ENCODE measurements at places on chromosomes 5 and 9. TPM values are rescaled to one million over a fixed set of nuclear protein-coding genes. Genes with fewer than 3 reads are reported as not detected.

Gene IFNA21
- not detected for total RNA-seq

Gene C9orf50
- total RNA-seq = not detected

Gene DENND1A
- total RNA-seq = 11.3 TPM

Gene NR5A1
- not detected for total RNA-seq

Gene NDOR1
- 15.2 TPM for total RNA-seq

Gene PFN3
- total RNA-seq = not detected

Gene ARID3C
- 0.18 TPM for total RNA-seq

Gene DBH
- total RNA-seq = not detected

Gene THG1L
- total RNA-seq = 29.8 TPM

Gene PTPRD
- 0.26 TPM for total RNA-seq
